RPMI7951 (cell line): ENCODE measurements at places on chromosomes 16 and 17. TPM values are rescaled to one million over a fixed set of nuclear protein-coding genes. Genes with fewer than 3 reads are reported as not detected.
A peak's percentile ranks its signal among the peaks of the same experiment; 100 is the strongest.

CBX2 gene
- 5.0 and 6.1 TPM in 2 replicates for total RNA-seq

DNA sequence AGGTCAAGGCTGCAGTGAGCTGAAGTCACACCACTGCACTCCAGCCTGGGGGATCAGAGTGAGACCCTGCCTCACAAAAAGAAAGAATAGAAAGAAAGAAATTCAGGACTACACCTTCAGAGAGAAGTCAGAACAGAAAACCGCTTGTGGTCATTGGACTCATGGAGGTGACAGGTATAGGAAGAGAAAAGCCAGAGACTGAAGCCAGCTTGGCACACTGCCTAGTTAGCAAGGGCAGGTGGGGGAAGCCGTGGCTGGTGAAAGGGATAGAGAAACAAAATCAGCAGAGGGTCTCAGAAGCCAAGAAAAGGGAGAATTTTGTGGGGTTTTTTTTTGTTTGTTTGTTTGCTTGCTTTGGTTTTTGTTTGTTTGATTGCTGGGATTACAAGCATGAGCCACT is 32.9 kb upstream of the SKAP1 start:
- DNase-seq: no peak

DNA sequence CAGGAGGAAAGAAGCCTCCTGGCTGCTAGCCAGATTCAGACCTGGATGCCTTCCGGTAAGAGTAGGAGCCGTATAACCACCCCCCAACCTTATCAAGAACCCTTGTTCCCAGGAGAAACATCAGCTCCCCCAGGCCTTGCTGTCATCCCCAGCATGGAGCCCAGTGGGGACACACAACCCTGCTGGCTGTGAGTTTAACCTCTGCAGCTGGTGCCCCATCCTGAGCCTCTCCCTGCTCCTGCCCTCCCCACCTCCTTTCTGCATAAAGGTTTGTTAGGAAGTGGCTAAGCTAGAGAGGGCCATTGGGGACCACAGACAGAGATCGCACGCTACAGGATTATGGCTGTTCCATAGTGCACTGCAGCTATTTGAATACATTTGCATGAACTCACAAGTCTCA is 55.5 kb upstream of the RPL38 start:
- DNase-seq: no peak

- no peak for DNase-seq
Observed at GRCh38 chr16:50634947-50635346, 46.2 kb downstream of the SNX20 start.

- peak; percentile 32 for DNase-seq
Observed at GRCh38 chr17:700504-701094, 14.0 kb downstream of the VPS53 start.

DNA sequence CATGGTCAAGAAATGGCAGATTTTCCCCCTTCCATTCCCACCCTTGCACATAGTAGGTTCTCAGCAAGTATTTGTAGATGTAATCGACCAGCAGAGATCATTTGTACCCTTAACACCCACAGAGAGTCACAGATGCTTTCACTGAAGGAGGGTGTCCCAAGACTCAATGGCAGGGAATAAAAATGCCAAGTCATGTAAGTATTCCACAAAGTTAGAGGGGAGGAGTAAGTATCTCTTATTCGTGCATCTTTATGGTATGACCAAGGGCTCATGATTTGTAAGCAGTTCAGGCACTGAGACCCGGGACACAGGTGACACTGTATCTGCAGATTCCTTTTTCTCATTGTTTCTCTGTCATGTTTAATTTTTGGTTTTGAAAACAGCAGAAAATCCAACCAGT is 489.6 kb downstream of the MAF start:
- no peak for DNase-seq

DNA sequence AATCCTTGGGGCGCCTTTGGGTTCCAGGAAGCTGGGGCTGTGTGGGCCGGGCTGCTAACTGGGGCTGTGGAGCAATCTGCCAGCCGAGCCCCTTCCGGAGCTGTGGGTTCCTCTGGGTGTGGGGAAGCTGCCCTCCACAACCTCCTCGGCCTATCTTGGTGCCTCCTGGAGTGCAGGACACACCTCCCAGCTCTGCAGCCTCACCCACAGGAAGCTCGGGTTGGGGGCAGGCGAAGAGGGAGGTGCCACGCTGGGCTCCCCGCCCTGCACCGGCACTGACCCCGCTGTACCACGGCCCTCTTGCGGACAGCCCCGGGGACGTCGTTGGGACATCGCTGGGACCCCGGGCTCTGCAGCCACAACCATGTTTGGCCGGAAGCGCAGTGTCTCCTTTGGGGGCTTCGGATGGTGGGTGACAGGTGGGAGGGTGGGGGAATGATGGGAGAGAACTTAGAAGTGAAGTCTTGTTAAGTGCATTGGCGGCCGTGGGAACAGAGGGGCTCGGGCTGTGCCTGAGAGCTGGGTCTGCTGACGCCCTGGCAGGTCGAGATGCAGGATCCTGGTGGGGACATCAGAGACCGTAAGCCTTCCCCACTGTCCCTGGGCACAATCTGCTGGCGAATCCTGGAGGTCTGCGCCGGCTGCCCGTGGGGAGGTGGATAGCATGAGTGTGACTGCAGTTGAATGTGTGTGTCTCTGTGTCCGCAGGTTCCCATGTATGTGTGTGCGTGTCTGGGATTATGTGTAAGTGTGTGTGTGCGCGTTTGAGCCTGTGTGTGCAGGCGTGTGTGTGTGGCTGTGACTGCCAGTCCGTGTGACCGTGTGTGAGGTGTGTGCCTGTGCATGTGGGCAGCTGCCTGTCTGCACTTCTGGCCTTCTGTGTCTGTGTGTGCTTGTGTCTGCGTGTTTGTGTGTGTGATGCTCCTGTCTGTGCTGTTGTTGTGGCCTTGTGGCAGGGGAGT is at the start of gene RAP1GAP2:
TSS of gene RAP1GAP2 (plus strand) at position 275 of the 962 bp plus-strand sequence. CDS start at position 365, 90 bp downstream.
- DNase-seq: peak; percentile 24

GRCh38 chr17:3656755-3657587 is 11.4 kb downstream of the TAX1BP3 start:
- no peak for DNase-seq

CHD3 gene
- 20.3 and 30.8 TPM in 2 replicates for total RNA-seq
